ENCODE measurements at places on chromosomes 16 and 17.

DNA sequence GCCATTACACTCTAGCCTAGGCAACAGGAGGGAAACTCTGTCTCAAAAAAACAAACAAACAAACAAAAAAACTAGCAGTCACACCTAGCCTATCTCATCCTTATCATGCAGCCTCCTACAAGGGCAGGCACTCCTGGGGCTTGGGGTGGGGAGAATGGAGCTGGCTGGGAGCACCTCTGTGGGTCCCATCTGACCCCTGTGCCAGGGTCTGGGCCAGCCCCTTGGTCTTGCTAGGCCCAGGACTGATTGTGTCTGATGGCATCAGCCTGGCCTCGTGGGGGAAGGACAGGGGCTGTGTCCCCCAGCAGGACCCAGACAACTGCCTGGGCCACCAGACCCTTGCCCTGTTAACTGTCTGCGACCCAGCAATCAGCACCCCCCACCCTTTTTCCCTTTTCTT lies 49.8 kb downstream of the SREBF1 start:
- no peak for DNase-seq

- DNase-seq: no peak
These were observed 10.9 kb downstream of the RAB40C start for GRCh38 chr16:600781-601180.

GRCh38 chr17:39101091-39101490 lies 50.3 kb downstream of the PLXDC1 start:
- no peak for DNase-seq

- no peak for DNase-seq
These were observed 5.8 kb downstream of the MARVELD3 start for GRCh38 chr16:71631776-71632175.

DNA sequence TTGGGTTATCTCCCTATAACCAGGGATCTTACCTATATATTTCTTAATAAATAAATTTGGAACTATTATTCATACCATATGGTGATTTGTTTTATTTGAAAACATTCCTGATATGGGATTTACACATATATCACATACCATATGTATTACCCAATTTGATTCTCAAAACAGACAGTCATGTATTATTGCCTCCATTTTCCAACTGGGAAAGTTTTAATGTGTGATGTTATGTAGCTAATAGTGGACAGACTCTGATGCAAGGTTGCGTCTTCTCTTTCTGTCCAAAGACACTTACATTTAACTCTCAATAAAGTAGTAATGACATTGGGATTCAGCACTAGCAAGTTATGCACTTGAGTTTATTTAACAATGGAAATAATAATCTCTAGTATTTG lies 1.1 kb downstream of the KRTAP9-9 start:
- DNase-seq: no peak

DNA sequence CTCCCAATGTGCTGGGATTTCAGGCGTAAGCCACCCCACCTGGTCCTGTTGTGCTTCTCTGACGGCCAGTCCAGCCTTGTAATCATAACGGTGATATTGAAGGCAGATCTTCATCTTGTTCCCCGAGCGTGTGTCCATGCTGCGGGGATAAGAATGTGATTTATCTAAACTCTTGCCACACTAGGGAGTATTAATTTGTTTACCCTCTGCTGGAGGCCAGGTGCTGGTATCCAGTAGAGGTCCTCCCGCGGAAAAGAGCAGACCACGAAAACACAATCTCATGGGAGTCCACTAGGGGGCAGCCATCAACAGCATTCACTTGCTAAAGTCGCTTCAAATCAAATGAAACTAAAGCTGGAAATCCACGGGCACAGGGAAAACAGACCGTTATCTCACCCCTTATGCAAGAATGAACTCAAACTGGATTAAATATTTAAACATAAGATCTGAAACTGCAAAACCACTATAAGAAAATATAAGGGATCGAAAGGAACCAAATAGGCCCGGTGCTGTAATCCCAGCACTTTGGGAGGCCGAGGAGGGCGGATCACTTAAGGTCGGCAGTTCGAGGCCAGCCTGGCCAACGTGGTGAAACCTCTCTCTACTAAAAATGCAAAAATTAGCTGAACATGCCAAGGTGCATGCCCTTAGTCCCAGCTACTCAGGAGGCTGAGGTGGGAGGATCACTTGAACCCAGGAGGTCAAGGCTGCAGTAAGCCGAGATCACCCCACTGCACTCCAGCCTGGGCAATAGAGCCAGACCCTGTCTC lies 22.3 kb upstream of the RBBP6 start:
- DNase-seq: no peak

Data from stimulated activated CD8-positive, alpha-beta memory T cell treated with anti-CD3 and anti-CD28 coated beads, Interleukin-15, amount 100 ng/mL, for 4 hours (primary cell).